Stimulated activated CD8-positive, alpha-beta memory T cell treated with anti-CD3 and anti-CD28 coated beads, Interleukin-4, amount 100 ng/mL, for 48 hours (primary cell): ENCODE measurements at places on chromosomes 5 and 9.

GRCh38 chr9:121984726-121985402, 108.2 kb downstream of the TTLL11 start:
- no peak for DNase-seq

DNA sequence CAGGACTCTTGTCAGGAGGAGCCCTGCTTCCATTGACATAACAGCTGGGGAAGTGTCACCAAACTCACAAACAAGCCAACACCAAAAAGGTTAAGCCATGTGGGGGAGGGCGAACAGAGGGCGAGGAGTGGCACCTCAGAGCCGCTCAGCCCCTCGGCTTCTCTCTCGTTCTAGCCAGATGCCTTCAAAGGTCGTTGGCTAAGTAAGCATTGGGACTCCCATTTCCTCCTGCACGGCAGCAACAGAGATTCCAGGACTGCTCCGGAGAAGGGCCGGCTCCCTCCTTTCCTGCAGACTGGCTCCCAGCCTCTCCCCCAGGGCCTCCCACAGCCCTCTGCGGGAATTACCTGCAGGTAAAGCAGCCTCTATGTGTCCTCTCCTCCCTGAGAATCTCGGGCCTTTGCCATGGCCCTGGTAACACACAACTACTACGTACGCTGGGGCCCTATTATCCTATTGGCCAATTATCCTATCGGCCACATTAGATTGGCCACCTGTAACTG, 52.1 kb upstream of the RNU6ATAC start:
- no peak for DNase-seq

DNA sequence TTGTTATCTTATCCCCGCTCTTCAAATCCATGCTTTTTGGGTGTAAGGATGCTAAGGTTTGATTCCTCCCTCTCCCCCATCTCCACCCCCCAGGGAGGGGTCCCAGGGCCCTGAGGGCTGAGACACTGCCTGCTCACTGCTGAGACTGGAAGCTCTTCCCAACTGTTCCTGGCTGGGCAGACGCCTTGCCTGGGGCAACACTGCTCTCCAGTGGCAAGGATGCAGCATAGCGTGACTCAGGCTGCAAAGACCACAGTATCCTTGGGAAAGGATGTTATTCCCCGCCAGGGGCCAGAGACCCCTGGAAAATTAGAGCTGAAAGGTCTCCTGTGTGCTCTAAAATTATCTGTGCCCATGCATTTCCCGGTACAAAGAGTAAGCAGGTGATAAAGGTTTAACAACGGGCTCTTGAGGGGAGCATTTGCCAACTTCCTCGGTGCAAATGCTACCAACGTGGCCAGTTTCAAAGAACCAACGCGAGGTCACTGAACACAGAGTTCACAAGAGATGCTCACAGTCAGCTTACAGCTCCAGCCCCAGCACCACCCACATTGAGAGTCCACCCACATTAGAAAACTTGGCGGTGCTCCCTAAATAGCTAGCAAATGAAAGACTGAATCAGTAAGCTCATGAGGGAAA, 271.9 kb downstream of the NSG2 start:
- no peak for DNase-seq

DNA sequence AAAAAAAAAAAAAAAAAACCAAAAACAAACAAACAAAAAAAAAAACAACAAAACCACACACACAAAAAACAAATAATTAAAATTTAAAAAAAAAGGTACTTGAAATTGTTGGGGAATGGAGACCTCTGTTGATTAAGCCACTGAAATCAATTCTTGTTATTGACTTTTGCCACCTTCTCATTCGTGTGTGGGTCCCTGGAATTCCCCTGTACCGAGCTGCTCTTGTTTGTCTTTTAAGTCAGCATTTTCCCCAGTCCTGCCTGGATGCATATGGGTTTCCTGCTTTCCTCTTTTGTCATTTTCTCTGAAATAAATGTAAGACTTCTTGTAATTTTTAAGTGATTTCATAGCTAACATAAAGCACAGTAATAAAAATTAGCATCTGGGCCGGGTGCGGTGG, 45.5 kb downstream of the GPBP1 start:
- DNase-seq = no peak

DNA sequence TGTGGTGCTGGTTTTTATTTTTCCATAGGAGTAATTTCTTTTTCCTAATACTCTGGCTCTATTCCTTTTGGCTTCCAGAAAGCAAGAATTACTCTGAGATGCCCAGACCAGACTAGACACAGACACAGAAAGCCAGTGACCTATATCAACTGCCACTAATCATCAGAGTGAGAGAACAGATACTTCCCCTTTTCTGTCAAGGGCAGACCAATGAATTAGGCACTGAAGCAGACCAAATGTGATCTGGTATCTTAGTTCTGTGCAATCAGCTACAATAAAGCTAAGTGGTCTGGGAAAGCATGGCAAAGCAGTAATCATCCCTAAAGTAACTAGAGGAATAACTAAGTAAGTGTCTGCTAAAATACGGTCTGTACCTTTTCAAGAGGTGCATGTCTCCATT, 239.1 kb downstream of the ELAVL2 start:
- DNase-seq = no peak

GRCh38 chr9:126306071-126306647, 20.5 kb upstream of the MVB12B start:
- no peak for DNase-seq

GRCh38 chr5:124872615-124873014, 126.2 kb upstream of the ZNF608 start:
- DNase-seq = no peak

DNA sequence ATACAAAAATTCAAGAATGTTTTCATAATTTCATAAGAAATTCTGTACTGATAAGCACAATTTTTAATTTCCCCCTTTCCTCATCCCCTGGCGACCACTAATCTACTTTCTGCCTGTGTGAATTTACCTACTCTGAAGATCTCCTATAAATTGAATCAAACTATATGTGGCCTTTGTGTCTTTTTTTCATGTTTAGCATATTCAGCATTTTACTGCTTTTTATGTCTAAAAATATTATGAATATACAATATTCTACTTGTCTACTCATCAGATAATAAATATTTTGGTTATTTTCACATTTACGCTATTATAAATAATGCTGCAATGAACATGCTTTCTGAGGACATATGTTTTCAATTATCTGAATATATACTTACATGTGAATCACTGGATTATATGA, 144.8 kb downstream of the CYLC2 start:
- no peak for DNase-seq

GRCh38 chr9:36543916-36544315, 28.8 kb upstream of the MELK start:
- no peak for DNase-seq

DNA sequence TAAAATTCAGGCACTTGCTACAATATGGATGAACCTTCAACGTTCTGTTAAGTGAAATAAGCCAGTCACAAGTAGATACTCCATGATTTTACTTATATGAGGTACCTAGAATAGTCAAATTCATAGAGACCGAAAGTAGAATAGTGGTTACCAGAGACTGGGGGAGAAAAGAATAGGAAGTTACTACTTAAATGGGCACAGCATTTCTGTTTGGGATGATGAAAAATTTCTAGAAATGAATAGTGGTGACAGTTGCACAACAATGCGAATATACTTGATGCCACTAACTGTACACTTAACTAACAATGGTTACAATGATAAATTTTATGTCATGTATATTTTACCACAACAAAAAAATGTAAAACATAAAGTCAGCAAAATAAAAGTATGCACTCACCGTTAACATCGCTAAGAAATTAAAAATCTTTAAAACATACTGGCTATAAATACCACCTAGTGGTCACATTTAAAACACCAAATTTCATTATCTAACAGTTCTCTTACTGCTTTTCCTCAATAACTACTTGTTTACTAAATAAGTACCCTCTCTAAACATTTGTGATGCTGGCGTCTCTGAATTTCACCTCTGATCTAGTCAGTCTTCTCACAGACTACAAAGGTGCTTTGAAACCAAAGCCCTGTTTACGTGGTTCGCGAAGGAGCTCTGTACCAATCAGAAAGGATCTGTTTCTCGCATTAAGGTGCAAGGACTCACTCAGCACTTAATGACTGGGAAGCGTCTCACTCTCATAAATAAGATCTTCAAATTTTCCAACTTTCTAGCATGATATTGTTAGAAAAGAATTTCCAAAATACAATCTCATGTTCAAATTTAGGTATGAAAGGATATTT, 22.7 kb downstream of the KIF3A start:
- no peak for DNase-seq

DNA sequence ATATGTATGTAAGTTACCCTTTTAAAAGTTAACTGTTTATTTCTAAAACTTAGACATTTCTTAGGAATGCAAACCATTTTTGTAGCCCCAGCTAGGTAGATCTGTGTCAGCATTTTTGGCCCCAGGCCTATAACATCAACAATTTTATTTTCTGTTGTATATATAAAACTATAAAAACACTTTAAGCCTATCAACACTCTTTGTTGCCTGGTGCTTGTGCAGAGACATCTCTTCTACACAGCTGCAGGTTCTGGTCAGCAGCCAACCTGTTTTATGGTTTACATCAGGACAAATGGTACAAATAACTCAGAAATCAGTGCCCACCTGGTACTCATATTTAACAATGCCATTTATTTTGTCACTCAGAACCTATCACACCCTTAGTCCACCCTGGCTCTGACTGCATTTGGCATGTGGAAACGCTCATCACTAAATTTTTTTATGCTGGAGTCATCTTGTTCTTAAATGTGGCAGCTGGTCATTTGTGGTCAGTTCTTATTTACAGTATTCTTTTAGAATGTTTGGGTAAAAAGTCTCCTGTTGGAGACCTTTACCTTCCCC, 173.4 kb downstream of the DNAH5 start:
- no peak for DNase-seq

DNA sequence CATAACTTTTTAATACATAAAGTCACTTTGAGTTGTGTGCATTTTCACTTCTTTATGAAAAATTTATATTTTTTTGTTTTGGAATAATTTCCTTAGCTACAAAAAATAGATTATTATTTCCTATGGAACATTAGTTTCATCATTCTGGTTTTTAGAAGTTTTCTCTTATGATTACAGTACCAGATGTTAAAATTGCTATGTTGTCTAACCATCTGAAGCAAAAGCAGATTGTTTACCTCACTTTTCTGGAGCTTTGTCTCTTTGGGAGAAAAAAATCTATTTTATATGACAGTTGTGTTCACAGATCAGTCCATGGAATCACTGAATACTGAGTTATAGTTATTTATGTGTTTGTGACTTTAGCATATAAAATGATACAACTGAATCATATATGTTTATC, 708.9 kb upstream of the RIOK2 start:
- DNase-seq = no peak

DNA sequence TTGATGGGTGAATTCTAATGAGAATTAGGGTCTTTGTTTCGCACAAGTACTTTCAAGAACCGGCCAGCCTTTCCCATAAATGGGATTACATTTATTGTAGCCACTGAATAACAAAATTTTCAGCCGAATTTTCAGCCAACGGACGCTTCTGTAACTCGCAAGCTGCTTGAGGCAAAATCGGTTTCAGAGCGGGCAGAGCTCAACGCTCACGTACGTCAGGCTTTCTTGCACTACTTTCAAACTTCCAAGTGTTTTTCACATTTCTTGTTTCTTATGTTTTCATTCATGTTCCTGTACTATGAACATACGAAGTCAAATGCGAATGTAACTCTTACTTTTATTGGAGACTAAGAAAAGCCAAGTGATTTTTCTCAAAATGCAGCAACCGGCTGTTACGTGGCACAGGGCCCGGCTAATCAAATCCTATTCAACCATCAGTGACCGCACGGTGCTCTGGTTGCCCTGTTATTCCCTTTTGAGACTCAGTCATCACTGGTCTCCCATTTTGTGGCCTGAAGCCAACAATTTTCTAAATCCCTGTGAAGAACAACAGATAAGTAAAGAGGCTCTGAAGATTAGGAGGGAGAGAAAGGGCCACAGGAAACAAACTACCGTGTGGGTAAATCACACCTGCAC, 68.5 kb downstream of the SLC28A3 start:
- DNase-seq = no peak

DNA sequence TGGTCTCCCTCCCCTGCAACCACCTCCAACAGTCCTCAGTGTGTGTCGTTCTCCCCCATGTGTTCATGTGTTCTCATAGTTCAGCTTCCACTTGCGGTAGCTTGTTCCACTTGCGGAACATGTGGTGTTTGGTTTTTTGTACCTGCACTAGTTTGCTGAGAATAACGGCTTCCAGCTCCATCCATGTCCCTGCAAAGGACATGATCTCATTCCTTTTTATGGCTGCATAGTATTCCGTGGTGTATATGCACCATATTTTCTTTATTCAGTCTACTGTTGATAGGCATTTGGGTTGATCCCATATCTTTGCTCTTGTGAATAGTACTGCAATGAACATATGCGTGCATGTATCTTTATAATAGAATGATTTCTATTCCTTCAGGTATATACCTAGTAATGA, 43.0 kb upstream of the ZFYVE16 start:
- DNase-seq = no peak

- no peak for DNase-seq
These were observed 65.2 kb downstream of the JMY start for GRCh38 chr5:79301046-79301712.

DNA sequence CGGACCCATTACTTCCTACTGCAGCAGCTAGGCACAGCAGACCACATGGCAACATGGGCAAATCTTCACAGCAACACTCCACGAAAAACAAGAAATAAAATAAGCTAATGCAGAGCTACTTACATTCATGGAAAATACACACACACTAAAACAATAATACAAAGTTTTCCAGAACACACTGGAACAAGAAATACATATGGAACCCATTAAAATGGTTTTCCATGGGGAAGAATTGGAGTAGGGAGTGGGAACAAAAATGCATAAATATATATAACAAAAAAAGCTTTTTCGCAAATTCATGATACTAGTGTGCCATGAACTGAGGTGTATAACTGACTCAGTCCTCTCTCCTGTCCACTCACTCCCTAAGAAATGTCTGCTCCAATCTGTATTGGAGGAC, 8.3 kb downstream of the ADAMTS12 start:
- DNase-seq = no peak

- no peak for DNase-seq
These were observed 1427.7 kb upstream of the C9orf72 start for GRCh38 chr9:29001006-29001405.

GRCh38 chr5:79075646-79076426, 6.3 kb downstream of the BHMT2 start:
- no peak for DNase-seq

DNA sequence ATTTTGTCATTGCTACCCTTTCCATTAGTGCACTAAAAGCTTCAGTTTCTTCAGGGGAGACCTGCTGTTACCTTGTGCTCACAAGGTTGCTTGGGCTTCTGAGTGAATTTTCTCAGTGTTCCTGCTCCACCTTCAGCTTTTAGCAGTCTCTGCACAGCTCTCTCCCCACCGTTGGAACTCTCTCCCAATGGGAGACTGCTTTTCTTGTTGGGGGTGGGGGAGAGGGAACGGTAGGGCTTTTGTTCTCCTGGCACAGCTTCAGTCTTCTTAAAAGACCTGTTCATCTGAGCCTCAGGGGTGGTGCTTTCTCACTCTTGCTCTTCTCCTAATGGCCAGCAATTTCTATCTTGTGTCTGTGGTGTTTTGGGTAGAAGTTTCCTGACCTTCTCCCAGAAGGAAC, 915.7 kb downstream of the EFNA5 start:
- DNase-seq = no peak

DNA sequence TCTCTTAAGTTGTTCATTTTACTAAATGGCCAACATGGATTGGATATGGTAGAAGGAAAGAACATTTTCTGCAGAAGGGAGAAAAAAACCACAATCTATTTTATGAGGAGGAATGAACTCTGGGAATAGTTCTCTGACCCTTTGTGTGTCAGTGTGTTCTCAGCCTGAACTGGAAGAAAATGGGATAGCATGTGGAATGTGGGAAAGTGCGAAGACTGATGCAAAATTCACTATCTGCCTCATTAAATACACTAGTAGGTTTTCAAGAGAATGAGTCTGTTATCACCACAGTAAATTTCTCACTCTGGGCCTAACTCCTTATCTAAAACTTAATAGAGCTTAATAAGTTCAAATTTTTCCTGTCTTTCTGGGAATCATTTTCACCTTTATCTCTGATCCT, 22.7 kb downstream of the ITGA1 start:
- DNase-seq = no peak
